ENCODE measurements at places on chromosomes 11 and 22. TPM values are rescaled to one million over a fixed set of nuclear protein-coding genes. Genes with fewer than 3 reads are reported as not detected.

The CSF2RB gene
- total RNA-seq = 7.8 TPM

The SHANK2 gene
- total RNA-seq = not detected

The PHLDB1 gene
- 0.36 TPM for total RNA-seq

The POU2AF2 gene
- total RNA-seq = not detected

The PATE2 gene
- not detected for total RNA-seq

The P4HA3 gene
- not detected for total RNA-seq

The FLRT1 gene
- not detected for total RNA-seq

The OR51T1 gene
- not detected for total RNA-seq

The B4GAT1 gene
- 7.0 TPM for total RNA-seq

The INS gene
- total RNA-seq = not detected

The SLN gene
- not detected for total RNA-seq

The DRD2 gene
- not detected for total RNA-seq

The LIF gene
- 502 TPM for total RNA-seq

The MYOD1 gene
- total RNA-seq = not detected

The FERMT3 gene
- total RNA-seq = 210 TPM

The TREH gene
- total RNA-seq = not detected

The GLYAT gene
- not detected for total RNA-seq

The CENPM gene
- total RNA-seq = 74.1 TPM

The NRXN2 gene
- 0.05 TPM for total RNA-seq

The FXYD6 gene
- not detected for total RNA-seq

The EWSR1 gene
- 400 TPM for total RNA-seq

The UPK3A gene
- total RNA-seq = not detected

The OR51G1 gene
- not detected for total RNA-seq

The LMO1 gene
- total RNA-seq = not detected

The NUDT8 gene
- 9.8 TPM for total RNA-seq

The RPLP2 gene
- 2,169 TPM for total RNA-seq

The OR8G1 gene
- total RNA-seq = not detected

The SCGB2A2 gene
- total RNA-seq = not detected

The RIC3 gene
- 4.7 TPM for total RNA-seq

The NCF4 gene
- 57.0 TPM for total RNA-seq

The CEND1 gene
- total RNA-seq = 2.0 TPM

The ELFN2 gene
- 0.20 TPM for total RNA-seq

The OR51I1 gene
- not detected for total RNA-seq

The PKP3 gene
- total RNA-seq = not detected

The NNMT gene
- total RNA-seq = not detected

The RIBC2 gene
- 14.0 TPM for total RNA-seq

The FZD4 gene
- 0.02 TPM for total RNA-seq

The RELA gene
- total RNA-seq = 85.3 TPM

The ACTN3 gene
- total RNA-seq = 0.05 TPM

The CDC42EP1 gene
- 0.11 TPM for total RNA-seq
